ENCODE measurements at places on chromosomes 1 and 21. TPM values are rescaled to one million over a fixed set of nuclear protein-coding genes. Genes with fewer than 3 reads are reported as not detected.

- peak; percentile 67 for DNase-seq
Measured at GRCh38 chr1:111538343-111539025, 35.1 kb upstream of the ADORA3 start.

The TRIM58 gene
- total RNA-seq, result 10.8 TPM

GRCh38 chr21:40881767-40882166 is 34.8 kb upstream of the DSCAM start:
- no peak for DNase-seq

The FALEC gene
- not detected for total RNA-seq

GRCh38 chr1:30535595-30536325 is 187.6 kb downstream of the MATN1 start:
- DNase-seq, result no peak

GRCh38 chr21:38277501-38278131 is 20.8 kb downstream of the KCNJ15 start:
- peak; percentile 87 for DNase-seq

The COL8A2 gene
- total RNA-seq, result 0.99 TPM

DNA sequence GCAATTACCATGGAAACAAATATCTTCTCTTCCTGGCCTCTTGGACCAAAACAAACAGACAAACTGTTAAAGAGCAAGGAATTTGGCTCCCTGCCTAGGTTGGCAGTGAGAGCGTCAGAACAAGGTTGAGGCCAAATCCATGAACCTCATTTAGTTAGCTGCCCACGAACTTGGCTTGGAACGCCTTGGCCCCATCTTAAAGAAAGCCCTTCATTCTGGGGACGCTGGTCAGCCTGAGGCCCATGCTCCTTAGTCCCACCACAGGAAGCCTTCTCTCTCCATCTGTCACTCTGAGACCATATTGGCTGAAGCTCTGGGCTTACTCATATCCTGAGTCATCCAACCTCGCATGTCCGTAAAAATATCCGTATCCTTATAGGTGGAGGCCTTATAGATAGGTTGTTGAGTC is 62.4 kb upstream of the DIRAS3 start:
- peak; percentile 79 for DNase-seq

DNA sequence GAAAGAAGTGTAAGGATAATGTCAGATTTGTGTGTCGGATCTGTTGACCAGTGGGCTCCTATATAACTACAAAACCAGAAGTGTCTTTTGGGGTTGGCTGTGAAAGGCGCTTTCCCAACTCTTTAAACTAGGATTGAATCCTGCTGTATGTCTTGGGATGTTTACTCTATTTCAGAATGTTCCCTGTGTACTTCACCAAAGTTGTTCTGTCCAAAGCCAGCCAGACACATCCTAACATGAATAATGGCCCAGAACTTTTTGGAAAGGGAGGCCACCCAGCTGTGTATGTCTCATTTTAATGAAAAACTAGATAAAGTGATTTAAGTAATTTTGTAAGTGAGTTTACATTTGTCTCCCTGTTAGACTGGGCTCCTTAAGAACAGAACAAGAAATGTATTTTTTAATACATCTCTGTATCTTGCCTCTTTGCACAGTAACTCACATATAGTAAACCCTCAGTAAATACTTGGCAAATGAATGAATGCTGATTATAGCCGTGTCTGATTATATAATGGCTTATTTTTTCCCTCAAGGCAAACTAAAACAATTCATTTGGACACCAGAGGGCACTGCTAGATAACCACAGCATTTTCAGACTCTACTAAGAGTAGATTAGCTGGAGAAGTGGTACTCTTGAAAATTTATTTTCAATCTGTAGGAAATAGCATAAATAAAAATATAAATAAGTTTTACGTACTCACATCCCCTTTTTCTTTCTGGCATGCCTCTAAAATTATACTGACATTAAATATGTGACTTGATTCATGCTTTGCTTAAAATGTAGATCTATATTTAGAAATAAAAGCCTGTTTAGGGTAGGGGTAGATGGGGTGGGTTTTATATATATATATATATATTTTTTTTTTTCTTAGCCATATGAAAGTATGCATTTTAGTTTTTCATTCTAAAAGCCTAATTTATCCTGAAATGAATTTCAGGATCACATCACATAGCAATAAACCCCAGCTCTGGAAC is 23.8 kb downstream of the TSEN15 start:
- DNase-seq, result no peak

DNA sequence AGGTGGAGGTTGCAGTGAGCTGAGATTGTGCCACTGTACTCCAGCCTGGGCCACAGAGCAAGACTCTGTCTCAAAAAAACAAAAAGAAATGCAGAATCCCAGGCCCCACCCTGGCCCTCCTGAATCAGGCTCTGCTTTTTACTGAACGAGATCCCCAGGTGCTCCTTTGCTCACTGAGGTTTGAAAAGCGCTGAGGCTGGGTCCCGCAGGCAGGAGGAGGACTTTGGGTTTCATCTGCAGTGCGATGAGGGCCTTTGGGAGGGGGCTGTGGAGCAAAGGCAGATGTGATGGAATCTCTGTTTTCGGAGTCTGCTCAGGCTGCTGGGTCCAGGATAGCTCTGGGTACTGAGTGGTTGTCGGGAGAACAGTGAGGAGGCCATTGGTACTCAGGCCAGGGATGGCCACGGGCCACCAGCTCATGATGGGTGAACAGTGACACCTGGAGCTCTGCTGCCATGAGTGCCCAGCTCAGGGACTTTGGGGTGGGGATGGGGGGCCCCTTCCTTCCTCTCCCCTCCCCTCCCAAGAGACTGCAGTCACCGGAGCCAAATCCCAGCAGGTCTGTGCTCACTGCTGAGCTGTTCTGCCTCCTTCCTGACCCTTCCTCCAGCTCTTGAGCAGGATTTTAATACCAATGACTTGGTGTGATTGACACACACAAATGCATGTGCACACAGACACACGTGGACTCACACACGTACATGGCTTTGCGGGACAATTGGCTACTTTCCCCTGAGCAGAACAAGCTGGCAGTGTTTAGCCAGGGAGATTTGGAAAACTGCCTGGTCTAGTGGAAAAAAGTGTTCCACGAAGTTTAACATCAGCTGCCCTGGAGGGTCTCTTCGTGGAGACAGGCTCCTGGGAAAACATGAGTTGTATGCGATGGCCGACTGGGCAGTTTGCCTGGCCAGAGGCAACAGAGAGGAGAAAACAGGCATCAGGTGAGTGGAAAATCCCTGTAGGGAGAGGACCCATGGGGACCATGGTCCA is 3.6 kb upstream of the DHRS3 start:
- DNase-seq, result no peak

The GDAP2 gene
- 8.6 TPM for total RNA-seq

DNA sequence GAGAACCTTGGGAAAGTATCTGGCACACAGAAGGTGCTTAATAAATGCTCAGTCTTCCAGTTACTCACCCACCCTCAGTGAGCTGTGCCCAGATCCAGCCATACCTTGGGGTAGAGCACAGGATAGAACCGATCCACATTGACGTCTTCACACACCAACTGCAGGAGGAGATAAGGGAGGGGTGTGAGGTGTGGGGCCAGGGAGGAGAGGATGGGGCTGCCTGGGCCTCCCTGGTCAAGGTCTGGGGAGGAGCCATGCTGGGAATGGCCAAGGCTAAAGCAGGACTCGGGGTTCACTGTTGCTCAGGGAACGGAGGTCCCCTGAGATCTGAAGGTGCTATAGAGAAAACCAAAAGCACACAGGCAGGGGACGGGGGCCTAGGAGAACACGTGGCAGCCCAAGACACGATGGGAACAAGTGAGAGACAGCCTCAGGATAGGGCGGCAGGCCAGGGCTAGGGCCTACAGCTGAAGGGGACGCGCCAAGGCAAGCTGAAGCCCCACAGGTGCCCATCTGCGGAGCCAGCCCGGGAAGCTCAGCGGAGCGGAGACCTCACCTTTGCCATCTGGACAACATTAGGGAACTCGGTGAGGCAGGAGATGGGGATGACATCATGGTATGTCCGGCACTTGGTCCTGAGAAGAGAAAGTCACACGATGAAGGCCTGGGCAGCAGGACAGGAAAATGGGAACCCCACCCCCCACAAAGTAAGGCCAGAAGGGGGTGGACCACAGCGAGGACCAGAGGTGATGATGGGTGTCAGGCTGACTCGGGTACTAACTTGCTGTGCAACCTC is 55.9 kb downstream of the RAP1GAP start:
- no peak for DNase-seq

DNA sequence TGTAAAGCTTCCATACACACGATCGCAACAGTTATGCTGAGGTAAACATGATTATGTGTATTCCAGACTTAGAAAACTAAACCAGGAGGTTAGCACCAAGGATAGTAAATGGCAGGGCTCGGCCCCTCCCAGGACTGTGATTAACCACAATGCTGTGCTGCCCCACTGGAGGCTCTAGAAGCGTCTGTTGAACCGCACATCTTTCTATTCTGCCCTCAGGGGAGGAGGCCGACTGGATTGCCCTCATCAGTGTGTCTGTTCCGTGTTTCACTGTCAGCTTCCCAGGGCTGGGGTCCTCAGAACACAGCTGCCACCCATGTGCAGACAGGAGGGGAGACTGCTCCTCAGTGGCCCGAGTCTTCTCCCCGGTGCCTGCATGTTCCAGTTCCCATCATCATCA is 12.8 kb upstream of the ASCL5 start:
- no peak for DNase-seq

- no peak for DNase-seq
Measured at GRCh38 chr1:31573261-31573660, 3.1 kb upstream of the TINAGL1 start.

GRCh38 chr1:147084273-147085096 is 87.8 kb downstream of the PRKAB2 start:
- DNase-seq, result peak; percentile 74

GRCh38 chr1:23132033-23132432 is 36.6 kb downstream of the LUZP1 start:
- DNase-seq, result no peak

The RGS4 gene
- total RNA-seq, result 10.4 TPM

DNA sequence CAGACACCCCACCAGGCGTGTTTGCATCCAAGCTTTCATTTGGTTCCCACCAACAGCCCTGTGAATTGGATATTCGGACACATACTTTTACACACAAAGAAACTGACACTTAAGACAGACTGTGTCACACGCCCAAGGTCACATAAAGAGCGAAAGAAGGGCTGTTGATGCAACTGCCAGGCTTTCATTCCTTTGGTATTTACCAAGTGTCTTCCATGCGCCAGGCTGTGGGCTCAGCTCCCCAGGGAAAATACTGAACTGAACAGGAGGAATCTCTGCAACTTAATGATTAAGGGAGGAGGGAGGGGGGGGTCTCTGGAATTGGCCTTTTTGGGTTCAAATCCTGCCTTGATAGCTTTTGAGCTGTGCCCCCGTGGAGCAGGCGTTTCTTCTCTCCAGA is 122.8 kb downstream of the ACTL8 start:
- DNase-seq, result no peak

GRCh38 chr21:43269440-43269839 is 100.6 kb downstream of the CRYAA start:
- no peak for DNase-seq

DNA sequence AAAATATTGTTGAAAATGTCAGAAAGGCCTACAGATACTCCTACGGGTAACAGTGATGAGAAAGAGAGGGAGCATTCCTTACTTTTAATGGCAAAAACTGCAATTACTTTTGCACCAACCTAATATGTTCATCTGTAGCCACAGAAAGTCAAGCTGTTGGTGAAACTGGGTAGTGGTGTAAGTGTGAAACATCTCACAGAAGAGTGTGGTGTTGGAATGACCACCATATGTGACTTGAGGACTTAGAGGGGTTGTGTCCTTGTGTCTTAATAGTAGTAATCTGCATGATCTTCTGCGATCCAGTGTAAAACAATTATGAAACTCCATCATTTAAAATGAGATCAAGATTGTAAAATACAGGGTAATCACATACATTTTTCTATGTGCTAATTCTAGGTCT is 320.7 kb downstream of the ADGRL2 start:
- no peak for DNase-seq

DNA sequence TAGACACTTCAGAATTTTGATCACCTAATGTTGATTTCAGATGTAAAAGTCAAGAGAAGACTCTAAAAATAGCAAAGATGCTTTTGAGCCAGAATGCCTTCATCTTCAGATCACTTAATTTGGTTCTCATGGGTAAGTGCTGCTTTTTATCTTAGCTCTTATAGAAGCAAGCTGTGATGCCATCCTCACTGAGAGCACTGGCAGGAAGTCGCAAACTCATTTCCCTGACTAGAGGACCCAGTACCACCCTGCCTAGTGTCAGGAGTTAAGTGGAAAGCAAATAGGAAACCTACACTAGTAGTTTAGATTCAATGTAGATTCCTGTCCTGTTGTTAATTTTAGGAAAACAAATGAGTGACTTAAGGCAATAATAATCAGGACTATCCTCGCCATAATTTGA is 12.1 kb downstream of the IFNAR2 start:
- no peak for DNase-seq

GRCh38 chr1:211947396-211948295 is 87.7 kb downstream of the INTS7 start:
- DNase-seq, result no peak

- DNase-seq, result no peak
Measured at GRCh38 chr1:53526451-53527101, 67.4 kb downstream of the DMRTB1 start.

DNA sequence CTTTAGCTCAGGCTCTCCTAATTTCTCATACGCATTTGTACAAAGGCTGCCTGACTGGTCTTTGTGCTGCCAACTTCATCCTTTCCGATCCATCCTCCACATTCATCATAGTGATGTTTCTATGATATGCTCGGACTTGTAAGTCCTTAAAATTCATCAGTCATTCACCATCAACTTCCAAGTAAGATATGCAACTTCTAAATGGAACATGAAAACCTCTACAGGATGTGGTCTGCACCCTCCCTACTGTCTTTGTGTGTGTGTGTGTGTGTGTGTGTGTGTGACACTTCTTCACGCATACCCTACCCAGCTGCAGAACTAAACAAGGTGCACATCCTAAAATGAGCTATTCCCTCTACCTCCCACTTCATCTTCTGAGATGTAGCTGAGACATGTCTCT is 397.9 kb upstream of the NR5A2 start:
- no peak for DNase-seq

The BCL2L15 gene
- 0.03 TPM for total RNA-seq

GRCh38 chr21:26093122-26093521 is 77.4 kb downstream of the APP start:
- no peak for DNase-seq

GRCh38 chr1:2050793-2051682 is 827 bp downstream of the PRKCZ start:
- DNase-seq, result no peak

DNA sequence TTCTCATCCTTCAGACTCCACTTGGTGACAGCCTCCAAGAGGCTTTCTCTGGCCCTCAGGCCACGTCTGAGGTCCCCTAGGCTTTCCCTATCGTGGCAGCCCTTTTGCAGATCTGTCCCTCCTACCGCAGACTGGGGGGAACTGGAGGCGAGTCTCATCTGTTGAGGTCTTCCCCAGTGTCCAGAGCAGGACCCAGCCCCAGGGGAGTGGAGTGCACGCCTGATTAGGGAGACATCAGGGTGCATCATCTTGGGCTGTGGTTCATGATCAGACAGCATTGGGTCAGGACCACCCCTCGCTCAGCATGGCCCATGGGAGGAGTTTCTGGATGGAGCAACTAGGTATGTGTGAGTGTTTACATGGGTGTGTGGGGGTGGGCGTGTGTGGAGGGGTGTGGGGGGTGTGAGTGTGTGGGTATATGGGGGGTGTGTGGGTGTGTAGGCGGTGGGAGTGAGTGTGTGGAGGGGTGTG is 8.5 kb upstream of the MATN1 start:
- DNase-seq, result no peak
